ENCODE measurements at places on chromosomes 1 and 21.

GRCh38 chr1:81121306-81121705, 679.4 kb upstream of the ADGRL2 start:
- DNase-seq, result no peak

GRCh38 chr1:44617703-44618029, 56.6 kb downstream of the TMEM53 start:
- DNase-seq, result no peak

- DNase-seq, result no peak
These were observed 36.8 kb upstream of the PTPRF start for GRCh38 chr1:43493661-43494450.

GRCh38 chr1:199746666-199747384, 280.7 kb upstream of the NR5A2 start:
- no peak for DNase-seq

DNA sequence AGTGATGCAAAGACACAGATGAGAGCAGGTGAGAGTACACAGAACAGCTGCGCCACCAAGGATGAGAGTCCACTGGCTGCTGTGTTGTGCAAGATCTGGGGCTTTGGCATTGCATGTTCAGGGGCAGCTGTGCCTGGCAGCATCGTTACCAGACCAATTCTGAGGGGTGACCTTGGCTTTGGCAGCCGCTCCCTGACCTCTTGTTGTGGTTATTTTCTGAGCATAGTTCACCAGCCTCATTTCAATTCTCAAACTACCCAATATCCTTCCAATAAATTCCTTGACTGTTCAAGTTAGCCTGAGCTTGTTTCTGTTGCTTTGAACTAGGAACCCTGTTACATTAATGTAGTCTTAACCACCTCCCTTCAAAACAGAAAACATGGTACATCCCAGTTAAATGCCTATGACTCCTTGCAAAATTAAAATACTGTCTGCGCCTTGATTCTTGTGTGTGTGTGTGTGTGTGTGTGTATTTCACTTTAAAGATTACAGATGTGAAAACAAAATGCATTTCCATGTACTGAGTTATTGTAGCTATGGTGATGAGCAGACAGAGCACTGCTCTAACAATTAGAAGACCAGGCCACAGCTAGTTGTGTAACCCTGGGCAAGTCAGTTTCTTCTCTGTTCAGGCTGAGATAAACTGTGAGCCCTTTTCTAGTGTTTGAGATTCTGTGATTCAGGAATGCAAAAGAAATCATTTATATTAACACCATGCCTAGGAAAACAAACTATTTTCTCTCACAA, 106.3 kb upstream of the GUCA2B start:
- peak; percentile 12 for DNase-seq

- no peak for DNase-seq
These were observed 93.8 kb downstream of the EPHB2 start for GRCh38 chr1:22804406-22804805.

DNA sequence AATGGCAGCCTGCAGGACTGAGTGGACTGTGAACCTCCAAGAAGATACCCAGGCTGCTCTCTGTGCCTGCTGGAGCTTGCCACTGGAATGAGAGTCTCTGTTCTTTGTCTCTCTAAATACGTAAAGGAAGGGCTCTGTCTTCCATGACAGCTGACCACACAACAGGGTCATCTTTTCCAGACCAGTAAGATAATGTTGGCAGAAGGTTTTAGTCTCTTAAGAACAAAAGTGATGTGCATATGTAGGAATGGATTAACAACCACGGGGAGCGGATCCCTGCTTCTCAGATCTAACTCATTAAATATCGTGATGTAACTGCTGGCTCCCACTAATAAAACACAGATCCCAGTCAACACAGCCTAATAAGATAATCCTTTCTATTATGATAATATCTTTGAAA, 67.5 kb downstream of the MAP10 start:
- DNase-seq, result no peak

GRCh38 chr1:79762461-79762860, 755.9 kb upstream of the ADGRL4 start:
- no peak for DNase-seq

DNA sequence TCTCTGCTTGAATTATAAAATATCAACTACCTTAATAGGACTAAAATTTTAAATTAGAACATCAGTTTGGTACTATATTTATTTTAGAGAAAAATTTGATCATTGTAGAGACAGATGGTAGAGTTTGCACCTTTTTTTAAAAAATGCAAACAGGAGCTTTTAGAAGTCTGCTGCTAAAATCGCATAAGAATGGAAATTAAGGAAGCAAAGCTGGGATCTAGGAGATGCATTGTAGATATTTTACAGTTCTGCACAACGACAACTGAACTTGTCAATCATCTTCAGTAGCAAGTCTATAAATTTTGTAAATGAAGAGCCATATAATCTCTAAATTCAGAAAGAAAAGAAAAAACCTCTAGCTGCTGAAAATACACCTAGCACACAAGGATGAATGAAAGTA, 185.6 kb upstream of the KCNK2 start:
- no peak for DNase-seq

DNA sequence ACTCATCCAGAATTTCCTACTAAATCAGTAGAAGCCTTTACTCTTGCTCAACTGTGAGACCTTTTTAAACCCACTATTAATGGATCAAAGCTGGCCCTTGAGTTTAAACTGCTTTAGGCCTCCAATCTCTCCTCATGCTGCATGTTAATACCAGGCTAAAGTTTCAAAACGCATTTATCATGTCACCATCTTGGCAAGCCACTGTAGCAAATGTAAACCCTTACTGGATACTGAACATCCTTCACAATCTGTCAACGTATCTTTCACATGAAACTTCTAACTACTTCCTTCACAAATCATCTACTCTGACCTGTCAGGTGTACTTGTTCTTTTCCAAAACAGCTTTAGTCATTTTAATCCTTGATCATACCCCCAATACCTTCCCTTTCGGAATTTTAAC, 3.0 kb downstream of the PAXBP1 start:
- no peak for DNase-seq

- DNase-seq, result no peak
These were observed 5.8 kb downstream of the TTC22 start for GRCh38 chr1:54795356-54795665.

Data from AG10803 (cell line).